ENCODE measurements at places on chromosomes 1 and 21.

DNA sequence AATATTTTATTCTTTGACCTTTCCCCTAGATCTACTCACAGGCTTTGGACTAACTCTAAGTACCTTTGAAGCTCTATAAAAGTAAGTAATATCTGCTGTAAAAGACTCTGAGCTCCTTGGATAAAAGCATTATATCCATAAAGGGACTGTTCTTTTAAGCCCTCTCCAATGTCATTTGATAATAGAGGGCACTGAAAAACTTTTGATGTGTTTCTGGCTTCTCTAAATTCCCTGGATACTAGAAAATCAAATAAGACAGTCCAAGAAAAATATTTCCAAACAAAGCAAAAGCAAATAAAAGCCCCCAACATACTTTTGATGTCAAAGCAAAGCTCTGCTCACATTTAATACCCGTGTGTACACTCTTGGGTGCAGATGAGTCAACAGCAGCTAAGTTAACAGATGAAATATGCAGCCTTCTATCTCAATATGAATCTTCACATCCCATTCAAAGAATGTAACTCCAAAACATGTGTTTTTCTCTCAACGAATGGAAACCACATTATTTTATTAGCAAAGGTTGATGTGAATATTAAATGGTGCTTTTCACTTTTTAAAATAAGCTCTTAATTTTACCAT, 230.3 kb downstream of the CENPF start:
- DNase-seq = peak; percentile 89

GRCh38 chr1:192506741-192507155, 68.8 kb upstream of the RGS1 start:
- DNase-seq = peak; percentile 61

GRCh38 chr1:214899908-214900460, 182.6 kb upstream of the KCNK2 start:
- peak; percentile 69 for DNase-seq

GRCh38 chr1:203492082-203492747, 1.7 kb upstream of the OPTC start:
- DNase-seq = no peak

Measured in fibroblast of upper back skin (primary cell).